Transverse colon (tissue), 4 donors: ENCODE measurements at places on chromosomes 4 and X. TPM values are rescaled to one million over a fixed set of nuclear protein-coding genes. Genes with fewer than 3 reads are reported as not detected.

Gene MAGED4B
- 44.8 TPM for total RNA-seq

Gene MAGEA6
- not detected for total RNA-seq

Gene RS1
- not detected for total RNA-seq

Gene CCKAR
- 0.27 TPM for total RNA-seq

Gene ENPP6
- not detected for total RNA-seq

Gene SGMS2
- total RNA-seq: 115 TPM

Gene OPHN1
- total RNA-seq: 8.7 TPM

Gene MAGEA10
- not detected for total RNA-seq

Gene PCDH18
- total RNA-seq: 22.5 TPM

Gene PASD1
- total RNA-seq: not detected

Gene GPM6B
- 6.0 TPM for total RNA-seq

Gene TMEM35A
- total RNA-seq: 6.4 TPM

Gene ANKRD50
- 14.9 TPM for total RNA-seq

Gene FOXR2
- not detected for total RNA-seq

Gene DGKK
- total RNA-seq: not detected

Gene ASB12
- total RNA-seq: not detected

Gene FAT1
- total RNA-seq: 353 TPM

Gene TGIF2LX
- not detected for total RNA-seq

Gene ESX1
- not detected for total RNA-seq

Gene OGT
- 307 TPM for total RNA-seq

Gene GPRIN3
- 10.8 TPM for total RNA-seq

Gene DUX4
- not detected for total RNA-seq

Gene SSX1
- not detected for total RNA-seq

Gene IL15
- 14.0 TPM for total RNA-seq

Gene KIAA1210
- not detected for total RNA-seq

Gene AMER1
- total RNA-seq: 6.0 TPM

Gene ADH1B
- total RNA-seq: 64.3 TPM

Gene GPR50
- total RNA-seq: not detected

Gene HSD17B13
- total RNA-seq: not detected

Gene GLRA2
- total RNA-seq: 1.8 TPM

Gene EFHC2
- total RNA-seq: 1.6 TPM

Gene PCYT1B
- not detected for total RNA-seq

Gene ELOVL6
- 10.6 TPM for total RNA-seq

Gene MAGEA9B
- total RNA-seq: not detected

Gene TEX11
- total RNA-seq: 0.79 TPM

Gene CSAG1
- total RNA-seq: not detected

Gene RLIM
- 17.6 TPM for total RNA-seq

Gene CT47B1
- total RNA-seq: not detected

Gene POU4F2
- total RNA-seq: not detected

Gene PDLIM3
- 92.4 TPM for total RNA-seq

Gene PNMA3
- total RNA-seq: 0.32 TPM

Gene PNPLA4
- total RNA-seq: 20.3 TPM

Gene TREX2
- total RNA-seq: 2.0 TPM

Gene ARFIP1
- 115 TPM for total RNA-seq

Gene TMSB15B
- not detected for total RNA-seq

Gene NEXMIF
- 3.3 TPM for total RNA-seq

Gene NPY1R
- 7.9 TPM for total RNA-seq

Gene GAGE12F
- total RNA-seq: not detected

Gene TMEM175
- total RNA-seq: 53.0 TPM

Gene GRID2
- 0.16 TPM for total RNA-seq

Gene INPP4B
- 18.3 TPM for total RNA-seq

Gene ZNF185
- total RNA-seq: 0.40 TPM

Gene ARL13A
- not detected for total RNA-seq

Gene CXCR3
- total RNA-seq: not detected

Gene AREG
- total RNA-seq: 44.2 TPM

Gene GAGE12J
- total RNA-seq: not detected

Gene IL2
- total RNA-seq: not detected
